ENCODE measurements at places on chromosomes 16 and 17.
A peak's percentile ranks its signal among the peaks of the same experiment; 100 is the strongest.

DNA sequence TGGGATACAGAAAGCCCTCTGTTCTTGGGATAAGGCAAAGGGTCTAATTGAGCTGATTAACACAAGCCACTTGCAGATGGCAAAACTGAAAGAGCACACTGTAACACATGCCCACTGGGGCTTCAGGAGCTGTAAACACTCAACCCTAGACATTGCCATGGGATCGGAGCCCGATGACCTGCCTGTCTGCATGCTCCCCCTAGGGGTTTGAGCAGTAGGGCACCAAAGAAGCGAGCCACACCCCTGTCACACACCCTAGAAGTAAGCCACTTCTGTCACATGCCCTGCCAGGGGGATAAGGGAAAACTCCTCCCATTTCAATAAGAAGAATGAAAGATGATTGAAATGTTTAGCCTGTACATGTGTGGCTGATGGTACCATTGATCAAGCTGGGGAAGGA, 81.3 kb upstream of the IRX6 start:
- DNase-seq: no peak

- peak; percentile 32 for DNase-seq
Observed at GRCh38 chr17:75398279-75398678, 7.2 kb downstream of the GRB2 start.

DNA sequence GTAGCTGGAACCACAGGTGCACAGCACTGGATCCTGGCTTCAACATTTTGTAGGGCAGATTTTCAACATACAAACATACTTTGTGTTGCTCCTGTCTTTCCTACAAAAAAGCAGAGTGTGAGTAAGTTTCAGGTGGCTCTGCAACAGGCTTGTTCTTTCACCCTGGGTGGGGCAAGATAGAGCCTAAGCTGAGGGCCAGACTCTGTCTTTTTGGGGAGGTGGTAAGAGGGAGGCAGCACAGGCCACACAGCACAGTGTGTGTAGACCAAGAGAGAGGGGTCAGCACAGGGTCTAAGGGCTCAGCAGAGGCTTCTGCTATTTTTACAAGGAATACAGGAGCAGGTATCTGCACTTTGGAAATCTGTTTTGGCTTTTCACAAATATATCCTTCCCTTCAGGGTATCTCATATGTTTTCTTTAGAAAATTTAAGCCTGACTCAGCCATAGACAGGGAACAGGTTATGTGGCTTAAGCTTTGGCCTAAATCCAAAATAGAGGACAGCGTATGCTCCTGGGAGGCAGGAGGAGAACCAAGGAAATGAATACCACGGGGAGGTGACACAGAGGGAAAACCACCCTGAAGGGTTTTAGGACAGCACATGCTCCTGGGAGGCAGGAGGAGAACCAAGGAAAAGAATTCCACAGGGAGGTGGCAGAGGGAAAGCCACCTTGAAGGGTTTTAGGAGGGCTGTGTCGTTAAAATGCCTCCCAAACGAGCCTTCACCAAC, 21.6 kb downstream of the EMC8 start:
- DNase-seq: no peak

GRCh38 chr16:16064874-16065384, 115.5 kb downstream of the ABCC1 start:
- DNase-seq: no peak

GRCh38 chr17:67443931-67444595, 67.0 kb downstream of the PITPNC1 start:
- DNase-seq: no peak

DNA sequence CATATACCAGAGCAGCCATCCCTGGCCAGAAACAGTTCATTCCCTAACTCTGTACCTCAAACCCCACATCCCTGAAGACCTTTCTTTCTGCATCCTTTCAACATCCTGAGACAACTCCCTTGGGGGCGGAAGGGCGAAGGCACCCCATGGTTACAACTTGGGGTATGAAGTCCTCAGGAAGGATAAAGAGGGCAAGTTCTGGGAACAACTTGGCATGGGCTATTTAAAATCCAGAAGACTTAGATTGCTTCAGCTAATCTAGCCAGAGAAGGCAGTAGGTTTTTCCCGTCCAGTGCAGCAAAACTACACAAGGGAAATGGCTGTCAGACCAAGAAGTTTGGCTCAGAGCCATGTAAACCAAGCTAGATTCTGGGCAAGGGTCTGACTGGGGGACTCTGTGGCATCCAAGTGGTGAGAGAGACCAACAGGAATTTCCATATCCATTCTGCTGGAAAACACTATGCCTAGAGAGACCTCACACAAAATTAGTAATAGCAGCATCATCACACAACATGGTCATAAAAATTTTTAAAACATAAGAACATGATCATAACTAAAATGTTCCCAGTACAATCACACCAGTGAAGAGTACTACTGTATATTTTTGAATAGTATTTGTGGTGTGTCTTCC, 113.2 kb downstream of the CDYL2 start:
- DNase-seq: no peak

DNA sequence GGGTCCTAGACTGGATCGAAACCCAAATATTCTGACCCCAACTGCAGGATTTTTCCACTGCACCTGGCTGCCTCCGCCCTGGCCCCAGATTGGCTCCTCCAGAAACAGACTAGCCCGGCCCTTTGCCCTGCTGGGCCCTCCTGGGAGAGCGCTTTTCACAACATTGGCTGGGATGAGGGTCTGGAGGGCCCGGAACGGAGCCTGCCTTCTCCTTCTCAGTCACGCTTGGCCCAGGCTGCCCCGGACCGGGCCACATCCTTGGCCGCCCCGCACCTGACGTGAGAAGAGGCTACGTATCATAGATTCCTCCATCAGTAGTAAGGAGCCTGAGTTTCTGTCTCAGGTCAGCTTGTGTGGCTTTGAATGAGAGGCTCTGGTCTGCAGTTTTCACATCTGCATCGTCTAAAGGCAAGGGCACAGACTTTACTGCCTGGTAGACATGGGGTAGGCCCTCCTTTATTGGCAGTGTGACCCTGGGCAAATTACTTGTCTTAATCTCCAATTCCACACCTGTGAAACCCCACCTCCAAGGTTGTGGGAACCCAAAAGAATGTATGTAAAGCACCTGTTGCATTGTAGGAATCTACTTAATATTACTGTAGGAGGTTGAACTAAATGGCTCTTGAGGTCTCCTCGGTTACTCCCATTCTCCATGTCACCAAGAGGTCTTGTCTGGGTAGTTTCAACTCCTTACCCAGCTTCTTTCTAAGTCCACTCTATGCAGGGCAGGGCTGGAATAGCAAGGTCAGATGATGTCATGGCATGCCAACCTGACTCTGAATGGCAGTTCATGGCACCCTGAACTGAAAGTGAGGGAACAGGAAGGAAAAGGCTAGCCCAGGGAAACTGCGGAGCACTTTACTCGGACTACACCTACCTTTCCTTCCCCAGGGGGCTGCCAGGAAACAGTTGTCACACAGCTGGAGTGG, 661 bp downstream of the LRRC3C start:
- DNase-seq: no peak

DNA sequence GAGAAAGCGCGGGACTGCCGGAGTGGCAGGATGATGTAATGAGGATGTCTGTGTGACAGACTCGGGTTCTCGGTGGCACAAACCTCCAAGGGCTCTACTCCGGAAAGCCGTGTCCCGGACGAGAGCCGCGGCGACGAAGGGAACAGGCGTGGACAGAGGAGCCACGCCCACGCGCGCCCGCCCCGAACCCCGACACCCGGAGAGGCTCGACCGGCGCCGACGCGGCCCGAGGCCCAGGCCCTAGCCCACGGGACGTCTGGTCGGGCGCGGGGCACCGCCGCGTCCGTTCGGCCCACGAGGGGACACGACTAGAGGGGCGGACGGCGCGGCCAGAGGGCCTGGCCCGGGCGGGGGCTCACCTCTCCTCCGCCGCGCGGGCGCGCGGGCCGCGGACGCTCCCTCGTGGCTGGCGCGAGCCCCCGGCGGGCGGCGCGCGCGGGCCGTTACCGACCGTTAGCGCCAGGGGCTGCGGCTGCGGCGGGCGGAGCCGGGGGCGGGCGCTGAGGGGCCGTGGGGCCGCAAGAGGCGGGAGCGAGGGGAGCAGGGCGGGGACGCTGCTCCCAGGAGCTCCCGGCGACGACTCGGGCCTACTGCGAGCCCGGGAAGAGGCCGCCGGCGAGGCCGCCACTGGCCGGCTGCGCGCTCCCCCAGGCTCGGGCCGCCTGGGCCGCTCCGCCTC, 2.1 kb upstream of the IRX5 start:
- peak; percentile 86 for DNase-seq

DNA sequence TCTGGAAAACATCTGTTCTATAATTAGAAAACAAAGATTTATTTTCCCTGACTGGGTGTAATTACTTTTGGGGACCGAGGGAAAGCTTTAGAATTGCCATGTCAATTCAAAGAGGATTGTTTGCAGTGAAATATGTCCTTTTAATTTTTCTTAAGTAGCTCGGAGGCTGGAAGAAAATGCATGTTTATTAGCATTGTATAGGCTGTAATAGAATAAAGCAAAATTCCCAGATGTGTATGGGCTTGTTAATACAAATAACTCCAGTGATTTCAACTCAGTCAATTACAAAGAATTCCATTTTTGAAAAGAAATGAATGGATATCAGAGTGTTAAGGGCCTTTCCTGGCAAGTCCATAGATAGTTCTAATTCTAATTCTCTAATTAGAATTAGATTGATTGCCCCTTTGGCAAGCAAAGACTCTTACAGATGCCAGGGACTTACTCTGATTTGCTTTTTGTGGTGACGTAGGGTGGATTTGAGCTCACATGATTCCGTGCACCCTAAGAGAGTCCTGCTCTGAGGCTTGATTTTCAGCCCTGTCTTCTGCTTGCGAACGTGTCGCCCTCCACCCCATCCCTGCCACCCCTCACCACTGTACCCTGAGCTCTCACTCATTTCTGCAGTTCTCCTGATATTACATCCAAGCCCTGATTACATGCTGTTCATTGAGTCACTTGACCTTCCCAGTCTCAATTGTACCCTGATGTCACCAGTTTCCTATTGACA, 70.0 kb upstream of the FAM20A start:
- no peak for DNase-seq

DNA sequence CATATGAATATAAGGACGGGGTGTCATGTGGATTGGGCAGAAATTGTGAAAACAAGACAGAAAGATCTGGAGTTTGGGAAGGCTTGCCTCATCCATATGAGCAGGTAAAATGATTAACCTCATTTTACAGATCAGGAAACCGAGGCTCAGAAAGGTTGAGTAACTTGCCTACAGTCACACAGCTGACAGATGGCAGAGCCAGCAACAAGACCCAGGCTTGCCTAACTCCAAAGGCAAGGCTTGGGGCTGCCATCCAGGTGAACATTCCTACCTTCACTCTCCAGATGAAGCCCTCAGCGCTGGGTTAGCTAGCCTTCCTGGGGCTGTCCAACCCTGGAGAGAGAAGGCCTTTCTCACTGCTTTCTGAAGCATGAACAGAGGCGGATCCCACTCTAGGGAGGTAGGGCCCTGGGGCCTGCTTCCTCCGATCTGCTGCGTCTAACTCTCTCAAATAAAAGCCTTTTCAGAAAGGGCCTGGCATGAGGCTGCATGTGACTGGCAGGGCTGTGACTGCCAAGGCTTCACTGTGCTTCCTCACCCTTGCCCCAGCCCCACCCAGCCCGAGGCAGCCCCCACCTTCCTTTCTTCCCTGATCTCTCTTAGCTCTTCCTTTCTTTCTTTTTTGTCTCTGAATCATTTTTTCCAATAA, 107.8 kb downstream of the GNAO1 start:
- DNase-seq: no peak

GRCh38 chr17:32757963-32758362, 119.0 kb downstream of the MYO1D start:
- no peak for DNase-seq

- DNase-seq: no peak
Observed at GRCh38 chr17:8015957-8016631, 13.7 kb downstream of the GUCY2D start.

DNA sequence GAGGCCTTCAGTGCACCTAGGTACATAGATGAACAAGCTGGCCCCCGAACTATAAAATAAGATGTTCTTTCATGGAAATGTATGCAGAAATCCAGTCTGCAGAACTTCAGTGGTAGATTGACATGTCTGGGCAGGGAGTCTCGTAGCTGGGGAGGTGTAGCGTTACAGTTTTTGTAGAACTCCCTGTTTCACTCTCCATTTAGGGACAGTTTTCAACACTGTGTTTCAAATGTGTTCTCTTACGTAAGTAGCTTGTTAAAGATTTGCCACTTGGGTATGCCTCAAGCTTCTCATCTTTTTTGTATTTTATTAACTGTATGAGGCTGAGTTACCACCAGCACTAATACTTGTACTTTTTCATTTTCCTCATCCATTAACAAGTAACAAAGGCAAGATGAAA, 46.6 kb downstream of the PLD6 start:
- DNase-seq: no peak

- DNase-seq: no peak
Observed at GRCh38 chr16:1673424-1674151, 4.5 kb upstream of the JPT2 start.

DNA sequence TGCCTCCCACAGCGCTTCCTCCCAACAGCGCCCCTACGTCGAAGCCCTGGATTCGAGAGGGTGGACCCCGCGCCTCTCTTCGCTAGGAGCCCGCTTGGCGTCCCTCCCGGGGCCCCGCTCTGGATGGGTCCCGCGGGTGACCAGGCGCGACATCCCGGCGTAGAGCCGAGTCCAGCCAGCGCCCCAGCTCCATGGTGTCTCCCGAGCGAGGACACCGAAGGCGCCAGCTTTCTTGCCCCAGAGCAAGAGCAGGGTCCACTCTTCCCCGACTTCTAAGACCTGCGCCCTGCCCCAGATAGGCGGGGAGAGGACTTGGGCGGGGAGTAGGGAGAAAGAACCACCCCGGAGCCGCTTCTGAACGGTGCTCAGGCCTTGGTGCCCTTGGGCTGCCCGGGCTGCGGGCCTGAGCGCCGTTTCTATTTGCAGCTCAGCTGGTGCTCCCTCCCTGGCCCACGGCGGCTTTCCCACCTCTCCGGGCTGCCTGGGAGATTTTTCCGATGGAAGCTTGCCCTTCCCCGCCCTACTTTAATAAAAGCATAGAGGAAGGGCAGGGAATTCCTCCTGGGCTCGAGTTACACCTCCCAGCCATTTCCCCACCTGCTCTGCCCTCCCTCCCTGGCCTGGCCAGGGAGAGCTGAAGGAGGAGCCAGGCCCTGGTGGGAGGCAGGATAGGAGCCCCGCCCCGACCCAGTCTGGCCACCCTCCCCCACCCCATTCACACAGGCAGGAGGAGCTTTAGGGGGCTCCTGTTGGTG, 1.8 kb downstream of the MMP15 start:
- DNase-seq: no peak

DNA sequence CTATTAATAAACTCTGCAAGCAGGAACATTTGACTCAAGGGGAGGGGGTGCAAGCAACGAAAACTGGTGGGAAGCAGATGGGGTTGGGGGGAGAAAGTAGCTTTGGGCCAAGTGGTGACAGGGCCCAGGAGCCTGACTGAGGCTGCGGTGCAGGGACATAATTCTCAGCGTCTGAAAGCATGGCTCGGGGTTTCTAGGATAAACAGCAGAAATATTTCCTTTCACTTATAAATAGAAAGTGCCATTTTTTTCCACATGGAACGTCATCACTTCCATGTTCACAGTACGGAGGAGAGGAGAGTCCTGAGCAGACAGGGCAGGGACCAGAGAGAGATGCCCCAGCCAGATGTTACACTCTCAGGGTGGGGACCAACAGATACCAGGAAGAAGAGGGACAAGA, 197.1 kb downstream of the ZFHX3 start:
- no peak for DNase-seq

- peak; percentile 93 for DNase-seq
Observed at GRCh38 chr16:47018223-47018891, 44.9 kb upstream of the DNAJA2 start.
